ENCODE measurements at places on chromosomes 11 and 22. TPM values are rescaled to one million over a fixed set of nuclear protein-coding genes. Genes with fewer than 3 reads are reported as not detected.

DNA sequence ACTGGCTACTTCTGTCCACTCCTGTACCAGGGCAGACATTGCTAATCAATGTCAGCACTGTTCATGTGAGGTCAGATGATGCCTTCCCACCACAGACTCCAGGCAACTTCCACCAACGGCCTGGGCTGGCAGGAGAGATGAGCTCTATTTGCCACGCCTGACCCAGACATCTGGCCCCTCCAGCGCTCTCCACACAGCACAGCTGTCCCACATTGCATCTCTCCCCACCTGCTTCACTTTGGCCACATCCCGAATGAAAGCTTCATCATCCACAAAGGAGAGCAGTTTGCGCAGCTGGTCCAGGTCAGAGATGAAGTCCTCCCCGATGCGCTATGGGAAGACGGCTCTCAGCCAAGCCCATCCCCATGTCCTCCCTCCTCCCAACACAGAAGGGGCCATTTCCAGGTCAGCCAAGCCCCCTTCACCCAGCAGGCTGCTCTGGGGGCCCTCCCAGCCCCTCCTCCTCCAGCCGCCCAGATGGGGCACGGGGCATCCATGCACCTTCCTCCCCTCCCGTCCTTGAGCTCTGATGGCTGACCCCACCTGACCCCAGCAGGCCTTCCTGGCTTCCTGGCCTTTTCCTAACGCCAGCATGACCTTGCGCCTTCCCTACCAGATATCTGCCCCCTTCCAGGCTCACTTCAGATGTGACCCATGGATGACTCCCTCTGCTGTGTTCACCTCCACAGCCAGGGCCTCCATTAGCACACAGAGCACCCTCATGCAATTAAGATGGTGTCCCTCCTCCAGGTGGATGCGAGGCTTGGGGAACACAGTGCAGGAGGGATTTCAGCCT is 7.4 kb downstream of the PYGM start:
- DNase-seq = no peak

GRCh38 chr22:25406510-25407210 is 157.8 kb upstream of the GRK3 start:
- DNase-seq = no peak

- DNase-seq = no peak
Observed at GRCh38 chr22:40463683-40464082, 93.3 kb downstream of the SGSM3 start.

The OVOL1 gene
- 6.3 TPM for total RNA-seq

- no peak for DNase-seq
Observed at GRCh38 chr22:49754696-49755630, 72.7 kb downstream of the BRD1 start.

The FAM111B gene
- under 0.01 TPM for total RNA-seq

GRCh38 chr22:36514766-36515165 is 7.9 kb upstream of the FOXRED2 start:
- DNase-seq = no peak

The OR2AG1 gene
- not detected for total RNA-seq

GRCh38 chr11:107619926-107620325 is 29.0 kb downstream of the ELMOD1 start:
- no peak for DNase-seq

- DNase-seq = no peak
Observed at GRCh38 chr11:44824300-44824704, 97.5 kb downstream of the TSPAN18 start.

DNA sequence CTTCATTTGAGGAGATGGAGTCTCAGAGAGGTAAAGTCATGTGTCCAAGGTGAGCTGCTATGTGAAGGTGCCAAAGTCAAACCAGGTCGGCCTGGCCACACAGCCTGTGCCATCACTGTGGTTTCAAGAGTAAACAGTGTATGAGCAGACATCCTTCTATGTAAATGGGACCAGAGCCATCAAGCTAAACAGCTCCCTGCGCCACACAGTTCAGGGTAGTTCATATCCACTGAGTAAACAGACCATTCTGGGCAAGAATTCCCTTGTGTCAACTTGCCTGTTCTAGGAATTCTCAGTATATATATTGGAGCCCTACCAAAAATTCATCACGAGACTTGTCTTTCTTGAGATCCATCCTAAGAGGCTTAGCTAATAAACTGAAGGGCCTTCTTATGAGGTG is 77.5 kb downstream of the AMOTL1 start:
- DNase-seq = peak; percentile 97

DNA sequence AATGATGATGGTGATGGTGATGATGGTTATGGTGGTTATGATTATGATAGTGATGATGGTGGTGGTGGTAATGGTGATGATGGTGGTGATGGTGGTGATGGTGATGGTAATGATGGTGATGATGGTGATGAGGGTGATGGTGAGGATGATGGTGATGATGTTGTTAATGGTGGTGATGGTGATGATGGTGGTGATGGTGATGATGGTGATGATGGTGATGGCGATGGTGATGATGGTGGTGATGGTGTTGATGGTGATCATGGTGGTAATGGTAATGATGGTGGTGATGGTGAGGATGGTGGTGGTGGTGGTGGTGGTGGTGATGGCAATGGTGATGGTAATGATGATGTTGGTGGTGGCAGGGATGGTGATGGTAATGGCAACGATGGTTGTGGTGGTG is 1222.5 kb downstream of the BRD1 start:
- DNase-seq = no peak

- peak; percentile 13 for DNase-seq
Observed at GRCh38 chr22:30694171-30694639, 469 bp upstream of the OSBP2 start.

- DNase-seq = peak; percentile 56
Observed at GRCh38 chr11:111376181-111376871, 2.7 kb downstream of the POU2AF1 start.

DNA sequence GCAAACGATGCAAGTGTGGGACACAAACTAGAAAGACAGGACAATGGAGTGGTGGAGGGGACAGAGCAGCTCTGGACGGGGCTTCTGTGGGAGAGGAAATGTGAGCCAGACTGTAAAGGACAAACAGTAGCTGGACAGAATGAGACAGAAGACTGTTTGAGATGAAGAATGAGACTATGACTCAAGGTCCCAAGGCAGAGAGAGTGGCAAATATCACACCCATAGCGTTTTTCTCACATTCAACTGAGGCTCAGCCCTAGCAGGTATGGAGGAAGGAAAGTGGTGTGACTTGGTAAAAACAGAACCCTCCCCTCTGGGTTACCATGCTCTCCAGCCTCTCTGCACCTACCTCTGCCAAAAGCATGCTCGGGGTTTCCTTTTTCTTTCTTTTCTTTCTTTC is 96.5 kb downstream of the RPL27A start:
- DNase-seq = peak; percentile 51

DNA sequence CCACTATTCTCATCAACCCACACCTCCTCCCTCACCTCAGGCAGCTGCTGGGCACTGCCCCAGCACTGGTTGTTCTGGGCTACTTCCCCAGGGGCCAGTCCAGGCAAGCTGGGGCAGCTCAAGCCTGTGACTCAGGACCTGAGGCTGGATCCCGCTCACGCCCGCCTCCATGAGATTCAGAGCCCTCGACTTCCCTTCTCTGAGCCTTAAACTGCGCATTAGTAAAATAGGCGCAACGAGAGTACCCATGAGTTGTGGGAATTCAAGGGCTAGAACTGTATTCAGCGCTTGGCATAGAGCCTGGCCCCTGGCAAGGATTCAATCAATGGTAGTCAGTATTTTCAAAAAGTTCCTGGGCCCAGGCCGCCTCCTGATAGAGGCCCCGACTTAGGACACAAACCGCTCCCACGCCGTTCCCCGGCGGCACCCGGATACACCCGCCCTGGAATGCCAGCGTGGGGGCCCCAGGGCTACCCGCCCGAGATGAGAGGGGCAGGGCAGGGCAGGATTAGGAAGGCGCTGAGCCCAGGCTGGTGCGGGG is 723 bp upstream of the CD82 start:
- DNase-seq = peak; percentile 96

- no peak for DNase-seq
Observed at GRCh38 chr22:29256606-29257325, 11.0 kb downstream of the RHBDD3 start.

DNA sequence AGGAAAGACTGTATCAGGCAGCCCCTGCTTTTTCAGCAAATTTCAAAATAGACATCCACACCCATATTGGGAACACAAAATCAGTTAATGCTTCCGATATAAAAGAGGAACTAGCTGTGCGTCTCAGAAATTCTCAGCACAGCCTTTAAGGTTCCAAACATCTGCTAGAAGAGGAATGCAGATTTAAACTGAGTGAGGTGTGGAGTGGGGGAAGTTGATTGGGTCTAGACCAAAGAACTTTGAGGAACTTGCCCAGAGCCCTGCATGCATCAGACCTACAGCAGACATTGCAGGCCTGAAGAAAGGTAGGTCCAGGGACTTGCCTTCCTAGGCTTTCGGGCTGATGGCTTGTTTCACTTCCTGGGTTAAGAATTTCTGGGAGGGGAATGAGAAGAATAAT is at the start of gene MS4A4A:
Gene MS4A4A (plus strand): TSS at position 255 of the 400 bp plus-strand sequence. CDS start 10 bp downstream, at position 265.
- no peak for DNase-seq

The PRG2 gene
- not detected for total RNA-seq

DNA sequence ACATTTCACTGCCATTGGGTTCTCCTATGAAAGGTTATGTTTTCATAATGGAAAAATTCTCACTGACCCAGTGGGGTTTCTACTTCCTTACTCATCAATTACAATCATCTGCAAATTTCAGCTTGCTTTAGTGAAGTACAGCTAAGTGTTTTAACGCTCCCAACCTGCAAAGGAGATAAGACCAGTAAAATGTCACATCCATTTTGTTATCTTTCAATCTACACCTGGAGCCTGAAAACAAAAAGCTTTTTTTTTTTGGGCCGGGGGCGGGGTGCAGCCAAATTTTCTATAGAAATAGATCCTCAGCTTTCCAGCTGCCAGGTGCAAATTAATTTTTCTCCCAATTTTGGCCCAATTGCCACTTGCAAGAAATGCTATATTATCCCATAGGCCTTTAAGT is 40.6 kb downstream of the CADM1 start:
- DNase-seq = no peak

The KIAA1671 gene
- total RNA-seq = 14.7 TPM

DNA sequence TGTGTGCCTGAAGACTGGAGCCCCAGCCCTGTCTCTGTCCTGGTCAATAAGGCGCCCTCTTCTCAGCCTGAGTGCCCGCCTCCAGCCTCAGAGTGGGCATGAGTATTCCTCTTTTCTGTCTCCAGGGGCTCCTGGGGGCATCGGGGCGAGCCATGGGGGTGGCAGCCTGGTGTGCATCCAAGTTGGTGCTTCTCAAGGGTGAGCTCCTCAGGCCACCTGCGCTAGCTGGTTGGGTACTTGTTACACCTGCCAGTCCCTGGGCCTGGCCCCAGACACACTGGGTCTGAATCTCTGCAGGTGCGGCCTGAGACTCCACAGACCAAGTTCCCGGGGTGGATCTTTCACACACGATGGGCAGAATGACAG is 168.6 kb upstream of the B3GAT1 start:
- no peak for DNase-seq

- DNase-seq = no peak
Observed at GRCh38 chr11:15801616-15802015, 554.7 kb downstream of the SOX6 start.

The PHLDB1 gene
- total RNA-seq = 13.3 TPM

GRCh38 chr11:92775003-92775676 is 194.3 kb upstream of the MTNR1B start:
- no peak for DNase-seq

DNA sequence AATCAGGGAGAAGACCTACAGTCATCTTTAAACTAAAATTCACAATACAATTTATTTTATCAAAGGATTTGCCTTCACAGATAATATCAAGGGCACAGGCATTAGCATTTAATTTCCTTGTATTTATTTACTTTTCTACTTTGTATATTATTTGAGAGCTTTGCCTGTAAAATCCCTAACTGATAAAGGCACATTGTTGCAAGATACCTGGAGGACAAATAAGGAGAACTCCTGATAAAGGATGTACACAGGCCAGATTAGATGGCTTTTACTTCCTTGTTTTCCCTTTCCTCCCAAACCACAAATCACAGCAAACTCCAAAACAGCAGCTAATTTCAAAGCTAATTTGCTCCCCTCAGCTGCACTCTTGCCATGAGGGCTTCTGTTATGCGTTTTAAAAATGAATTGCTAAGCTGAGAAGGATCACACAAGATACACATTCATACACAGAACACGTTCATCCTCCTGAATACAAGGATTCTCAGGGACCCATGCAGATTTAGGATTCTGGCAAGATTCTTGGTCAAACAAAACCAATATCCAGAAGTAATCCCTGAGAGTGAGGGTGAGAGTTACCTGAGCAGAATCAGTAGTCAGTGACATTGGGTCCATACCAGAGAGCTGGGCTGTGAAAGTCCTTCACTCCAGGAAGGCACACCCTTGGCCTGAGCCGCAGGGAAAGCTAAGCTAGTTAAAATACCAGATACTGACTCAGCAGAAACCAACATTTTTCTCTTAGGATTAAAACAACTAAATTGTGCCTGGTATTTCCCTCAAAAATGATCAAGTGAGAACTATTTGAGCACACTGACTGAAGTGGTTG is 100.3 kb upstream of the CLPB start:
- DNase-seq = no peak

The SCUBE1 gene
- total RNA-seq = not detected

The ENTHD1 gene
- total RNA-seq = not detected

DNA sequence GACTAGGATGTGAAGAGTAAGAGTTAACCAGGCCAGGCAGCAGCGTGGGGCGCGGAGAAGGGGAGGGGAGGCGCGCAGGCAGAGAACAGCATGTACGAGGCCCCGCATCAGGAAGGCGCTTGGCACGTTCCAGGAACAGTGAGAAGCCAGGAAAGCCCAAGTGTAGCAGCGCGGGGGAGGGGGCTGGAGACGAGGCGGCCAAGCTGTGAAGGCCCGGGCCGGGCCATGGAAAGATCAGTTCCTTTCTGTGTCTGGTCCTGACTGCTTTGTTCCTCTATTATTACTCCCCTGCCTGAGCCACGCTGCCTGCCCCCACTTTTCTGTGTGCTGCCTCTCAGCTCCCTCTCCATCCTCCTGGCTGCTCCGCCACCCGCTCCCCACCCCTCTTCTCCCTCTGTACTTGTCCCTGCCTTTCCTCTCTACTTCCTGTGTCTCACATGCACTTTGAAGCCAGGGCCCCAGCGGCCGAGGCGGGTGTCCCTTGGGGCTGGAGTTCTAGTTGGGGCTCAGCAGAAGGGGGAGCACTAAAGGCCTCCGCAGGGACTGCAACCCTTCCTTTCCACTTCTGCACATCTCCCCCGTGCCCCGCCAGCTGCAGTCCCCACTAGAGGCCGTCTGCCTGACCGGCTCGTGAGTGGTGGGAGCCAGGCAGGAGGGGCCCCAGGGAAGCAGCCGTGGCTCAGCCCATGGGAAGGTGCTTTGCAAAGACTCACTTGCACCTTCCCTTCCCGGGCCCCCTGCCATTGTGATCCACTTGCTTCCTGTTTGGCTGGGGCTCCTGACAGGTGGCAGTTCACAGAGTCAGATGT is 63.7 kb downstream of the PRDM11 start:
- DNase-seq = no peak

The OR8G1 gene
- not detected for total RNA-seq

DNA sequence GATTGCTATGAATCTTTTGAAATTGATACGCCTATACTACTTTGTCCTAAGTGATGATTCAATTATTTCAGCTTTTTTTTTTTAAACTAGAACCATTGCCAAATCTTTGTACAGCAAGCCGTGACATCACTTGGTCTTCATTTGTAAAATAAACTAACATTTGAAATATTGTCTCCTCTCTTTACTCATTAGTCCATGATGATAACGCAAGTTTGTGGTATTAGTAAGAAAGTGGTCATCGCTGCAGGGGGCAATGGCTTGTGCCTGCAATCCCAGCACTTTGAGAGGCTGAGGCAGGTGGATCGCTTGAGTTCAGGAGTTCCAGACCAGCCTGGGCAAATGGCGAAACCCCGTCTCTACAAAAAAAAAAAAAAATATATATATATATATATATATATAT is 12.9 kb upstream of the ARHGAP42 start:
- no peak for DNase-seq

Data from bronchial epithelial cell (primary cell).